ENCODE measurements at places on chromosomes 5 and 9. TPM values are rescaled to one million over a fixed set of nuclear protein-coding genes. Genes with fewer than 3 reads are reported as not detected.

DNA sequence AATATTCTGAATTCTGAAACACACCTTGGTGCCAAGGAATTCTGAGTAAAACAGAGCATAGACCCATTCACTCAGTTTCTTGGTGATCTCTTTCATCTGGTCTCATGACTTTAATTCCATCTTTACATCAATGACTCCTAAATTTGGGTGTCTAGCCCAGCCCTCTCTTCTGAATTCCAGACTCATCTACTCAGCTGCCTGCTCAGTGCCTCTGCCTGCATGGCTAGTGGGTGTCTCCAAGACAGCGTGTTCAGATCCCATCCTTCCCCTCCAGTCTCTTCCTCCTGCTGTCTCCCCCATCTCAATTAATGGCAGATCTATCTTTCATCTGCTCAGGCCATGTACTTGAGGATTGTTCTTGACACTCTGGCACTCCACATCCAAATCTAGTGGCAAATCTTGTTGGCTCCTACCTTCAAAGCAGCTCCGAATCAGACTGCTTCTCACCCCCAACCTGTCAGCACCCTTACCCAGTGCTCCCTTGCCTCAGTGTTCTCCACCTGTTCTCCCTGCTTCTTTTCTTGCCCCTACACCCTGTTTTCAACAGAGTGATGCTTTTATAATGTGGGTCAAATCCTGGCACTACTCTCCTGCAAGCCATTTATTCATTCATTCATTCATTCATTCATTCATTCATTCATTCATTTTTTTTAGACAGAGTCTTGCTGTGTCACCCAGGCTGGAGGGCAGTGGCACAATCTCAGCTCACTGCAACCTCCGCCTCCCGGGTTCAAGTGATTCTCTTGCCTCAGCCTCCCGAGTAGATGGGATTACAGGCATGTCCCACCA is 5.3 kb downstream of the CAVIN4 start:
- no peak for DNase-seq

GRCh38 chr5:81553567-81554212 is 159.8 kb upstream of the ACOT12 start:
- peak; percentile 5 for DNase-seq

- DNase-seq = no peak
Measured at GRCh38 chr9:91589101-91589553, 165.5 kb upstream of the NFIL3 start.

- no peak for DNase-seq
Measured at GRCh38 chr5:72441862-72442540, 65.2 kb downstream of the ZNF366 start.

Gene FOXD4L5
- 0.28 TPM for polyA plus RNA-seq

Gene AGXT2
- polyA plus RNA-seq = 74.1 TPM

Gene LMX1B
- polyA plus RNA-seq = 19.2 TPM

Gene ANKRD18B
- 1.7 TPM for polyA plus RNA-seq

DNA sequence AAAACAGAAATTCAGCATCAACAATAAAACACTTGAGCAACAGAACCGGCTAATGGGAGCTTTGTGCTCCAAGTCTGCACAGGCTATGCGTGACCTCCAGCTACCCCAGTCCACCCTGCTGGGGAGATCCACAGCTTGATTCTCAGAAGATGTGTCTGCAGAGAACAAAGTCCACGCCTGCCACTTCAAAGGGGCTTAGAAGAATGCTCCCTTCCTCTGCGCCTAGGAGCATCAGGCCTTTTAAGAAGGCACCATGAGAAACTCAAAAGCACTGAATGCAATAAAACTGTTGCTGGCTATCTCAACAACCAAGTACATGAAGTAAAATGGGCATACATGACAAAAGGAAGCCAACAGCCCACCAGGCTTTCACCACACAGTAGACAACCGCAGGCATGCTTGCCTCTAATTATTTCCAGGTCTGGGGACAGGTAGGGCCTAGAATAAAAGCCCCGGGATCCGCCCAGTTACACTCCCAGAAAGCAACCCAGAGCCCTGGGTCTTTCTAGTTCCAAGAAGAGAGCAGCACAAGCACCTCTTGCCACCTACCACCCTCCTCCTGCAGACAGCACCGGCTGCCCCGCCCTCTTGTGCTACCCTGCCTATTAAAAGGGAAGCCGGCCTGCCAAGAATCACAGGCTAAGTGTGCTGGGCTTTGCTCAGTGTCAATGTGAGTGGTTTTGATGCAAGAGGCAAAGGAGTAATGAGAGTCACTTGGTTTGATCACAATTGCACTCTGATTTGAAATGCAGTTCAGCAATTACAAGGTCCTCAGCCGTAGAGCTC is 123.2 kb downstream of the SPOCK1 start:
- DNase-seq = no peak

Gene CNTLN
- 11.3 TPM for polyA plus RNA-seq

Gene TMEM174
- 22.8 TPM for polyA plus RNA-seq

GRCh38 chr5:139419226-139420192 is 15.6 kb upstream of the SPATA24 start:
- DNase-seq = no peak
